ENCODE measurements at places on chromosomes 5 and 9.
A peak's percentile ranks its signal among the peaks of the same experiment; 100 is the strongest.

GRCh38 chr5:142164315-142164714 is 55.7 kb downstream of the NDFIP1 start:
- DNase-seq: no peak

GRCh38 chr5:61407706-61408270 is 75.7 kb downstream of the ZSWIM6 start:
- DNase-seq: no peak

DNA sequence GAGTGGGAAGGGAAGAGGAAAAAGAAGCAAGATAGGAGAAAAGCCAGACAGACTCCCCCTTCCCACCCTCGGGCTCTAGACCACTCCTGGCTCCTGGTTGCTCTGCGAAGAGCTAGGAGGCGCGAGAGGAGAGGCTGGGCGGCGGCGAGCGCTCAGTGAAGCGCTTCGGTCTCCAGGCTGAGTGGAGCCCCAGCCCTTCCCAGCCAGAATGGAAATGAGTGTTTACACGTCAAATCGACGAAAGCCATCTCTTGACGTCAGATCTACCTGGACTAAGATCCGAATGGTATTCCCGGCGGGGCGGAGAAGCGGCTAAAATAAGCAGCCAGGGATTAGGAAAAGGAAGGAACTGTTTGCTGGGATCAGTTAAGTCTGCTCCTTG is at the start of gene PCSK1:
PCSK1 (minus strand) TSS at position 183 of the 382 bp plus-strand sequence. CDS start 206 bp downstream, outside the sequence.
- DNase-seq: peak; percentile 15

GRCh38 chr5:39542511-39543285 is 117.9 kb upstream of the DAB2 start:
- DNase-seq: no peak

GRCh38 chr9:90808398-90808797 is 6.8 kb downstream of the SYK start:
- no peak for DNase-seq

GRCh38 chr5:60943624-60944023 is 1.2 kb downstream of the ERCC8 start:
- DNase-seq: no peak

DNA sequence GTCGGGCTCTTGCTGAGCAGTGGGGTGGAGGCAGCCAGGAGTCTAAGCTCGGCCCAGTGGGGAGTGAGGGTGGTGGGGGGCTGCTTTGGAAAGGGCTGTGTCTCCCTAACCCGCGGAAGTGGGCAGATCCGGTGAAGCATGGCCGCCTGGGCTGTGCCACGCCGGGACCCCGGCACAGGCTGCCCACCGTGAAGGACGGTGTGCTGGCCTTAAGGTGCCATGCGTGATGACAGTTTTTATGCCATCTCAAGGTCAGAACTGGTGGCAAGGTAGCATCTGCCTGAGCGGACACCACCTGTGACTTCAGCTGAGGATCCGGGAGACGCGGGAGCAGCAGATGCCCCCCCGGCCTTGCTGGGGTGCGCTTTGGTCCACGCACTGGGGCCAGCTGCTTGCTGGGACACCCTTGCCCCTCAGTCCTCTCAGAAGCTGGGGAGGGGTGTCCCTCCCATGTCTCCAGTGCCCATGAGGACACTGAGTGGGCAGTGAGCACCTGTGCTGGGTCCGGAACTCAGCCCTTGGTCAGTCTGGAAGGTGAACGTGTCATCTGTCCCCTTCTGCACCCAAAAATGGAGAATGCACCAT is 53.9 kb downstream of the AHRR start:
- DNase-seq: no peak

DNA sequence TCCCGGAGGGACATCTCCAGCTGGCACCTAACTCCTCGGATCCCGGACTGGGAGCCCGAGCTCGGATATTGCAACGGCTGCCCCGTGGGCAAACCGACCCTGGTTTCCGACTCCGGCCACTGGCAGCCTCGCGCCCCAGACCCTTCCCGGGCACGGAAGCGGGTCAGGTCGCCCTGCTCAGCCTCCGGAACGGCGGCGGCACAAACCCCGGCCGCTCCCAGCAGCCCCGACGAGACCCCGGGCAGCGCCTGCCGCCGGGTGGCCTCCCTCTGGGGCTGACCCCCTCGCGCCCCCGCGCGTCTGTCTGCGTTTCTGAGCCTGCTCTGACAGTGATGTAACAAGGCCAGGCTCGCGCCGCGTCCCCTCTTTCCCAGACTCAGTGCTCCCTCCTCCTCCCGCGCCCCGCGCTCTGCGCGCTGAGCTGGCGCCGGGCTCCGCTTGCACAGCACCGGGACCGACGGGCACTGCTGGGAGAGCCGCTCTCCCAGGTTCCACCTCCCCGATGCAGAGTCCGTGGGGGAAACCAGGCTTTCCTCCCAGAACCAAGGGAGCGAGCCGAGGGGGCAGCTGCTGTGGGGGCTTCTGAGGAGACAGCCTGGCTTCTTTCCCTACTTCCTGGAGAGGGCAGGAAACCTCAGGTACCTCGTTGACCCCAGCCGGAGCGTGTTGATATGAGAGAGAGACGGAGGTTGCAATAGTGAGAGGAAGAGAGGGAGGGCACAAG is at the start of gene TMEM215:
TMEM215 (plus strand) TSS at position 373 of the 724 bp plus-strand sequence. CDS start 644 bp downstream, outside the sequence.
- DNase-seq: peak; percentile 61

DNA sequence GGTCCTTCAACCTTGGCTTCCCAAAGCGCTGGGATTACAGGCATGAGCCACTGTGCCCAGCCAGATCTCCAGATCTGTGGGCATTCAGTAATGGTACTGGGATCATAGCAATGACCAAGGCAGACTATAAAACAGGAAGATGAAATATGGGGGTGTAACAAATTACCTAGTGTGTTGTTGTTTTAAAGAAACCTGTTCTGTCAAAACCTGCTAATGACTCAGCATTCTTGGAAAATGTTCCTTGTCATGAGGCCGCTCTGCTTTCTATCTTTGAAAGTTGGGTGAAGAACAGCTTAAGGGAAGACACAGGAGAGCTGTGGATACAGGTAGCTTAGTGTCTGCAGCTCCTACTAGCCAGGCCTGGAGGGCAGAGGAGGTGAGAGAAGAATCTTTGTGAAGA is 19.4 kb downstream of the TARS1 start:
- no peak for DNase-seq

- no peak for DNase-seq
Observed at GRCh38 chr9:99361817-99362216, 139.7 kb downstream of the SEC61B start.

DNA sequence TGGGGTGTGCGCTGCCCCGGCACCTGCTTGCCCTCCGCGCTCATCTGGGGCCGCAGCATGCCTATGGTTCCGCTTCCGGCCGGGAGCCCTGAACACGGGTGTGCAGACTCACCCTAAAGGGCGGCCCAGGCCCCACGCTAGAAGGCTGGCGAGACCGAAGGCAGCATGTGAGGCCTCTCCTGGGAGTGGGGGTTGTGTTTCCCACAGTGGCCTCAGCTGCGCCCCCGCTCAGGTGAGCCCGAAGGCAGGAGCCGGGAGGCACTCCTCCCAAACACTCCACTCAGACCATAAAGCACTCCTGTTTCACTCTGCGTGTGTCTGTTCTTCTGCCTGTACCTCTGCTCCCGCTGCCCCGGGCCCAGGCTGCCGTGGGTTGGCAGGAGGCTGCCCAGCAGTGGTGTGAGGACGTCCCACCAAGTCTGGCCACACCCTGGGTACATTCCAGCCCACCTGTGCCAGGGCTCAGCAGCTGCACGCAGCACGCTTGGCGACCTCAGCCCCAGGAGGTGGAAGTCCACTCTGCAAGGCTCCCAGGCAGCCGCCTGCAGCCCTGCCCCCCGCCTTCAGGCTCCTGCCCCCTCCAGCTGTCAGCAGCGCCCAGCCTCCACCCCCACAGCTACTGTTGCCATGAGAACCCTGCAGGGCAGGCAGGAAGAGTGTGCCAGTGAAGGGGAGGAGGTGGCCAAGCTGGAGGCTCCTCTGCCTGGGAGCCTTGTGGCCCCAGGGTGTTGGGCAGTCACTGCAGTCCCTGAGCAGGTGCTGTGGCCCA is 1.2 kb upstream of the AJM1 start:
- no peak for DNase-seq

DNA sequence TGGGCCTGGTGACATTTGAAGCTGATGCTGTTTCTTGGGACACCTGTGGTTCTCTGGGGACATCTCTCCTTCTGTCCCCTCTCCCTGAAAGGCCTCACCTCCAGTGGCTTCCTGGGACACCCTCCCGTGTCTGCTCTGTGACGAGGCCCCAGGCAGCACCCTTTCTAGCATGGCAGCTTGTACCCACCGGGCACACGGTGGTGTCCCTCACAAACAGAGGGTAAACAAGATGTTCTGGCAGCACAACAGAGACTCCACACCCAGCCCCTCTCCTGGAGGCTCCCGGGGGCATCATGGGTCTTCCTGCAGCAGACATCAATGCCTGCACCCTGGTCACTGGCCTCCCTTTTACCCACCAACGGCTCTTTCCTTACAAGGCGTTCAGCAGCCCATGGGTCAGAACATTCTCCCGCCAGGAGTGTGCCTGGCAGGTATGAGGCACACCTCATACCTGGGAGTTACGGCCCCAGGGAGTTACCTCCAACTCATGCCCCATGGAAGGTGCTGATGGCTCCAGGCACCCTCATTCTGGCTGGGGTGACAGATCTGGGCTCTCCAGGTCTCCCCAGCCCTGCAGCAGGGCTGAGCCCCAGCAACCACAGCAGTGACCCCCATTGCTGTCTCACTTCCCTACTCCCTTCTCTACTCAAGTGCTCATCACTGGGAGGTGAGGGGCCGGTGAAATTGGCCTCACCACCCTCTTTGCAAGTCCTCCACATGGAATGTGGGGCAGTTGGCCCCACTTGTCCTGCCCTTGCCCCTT is 51.1 kb downstream of the BARX1 start:
- DNase-seq: no peak

GRCh38 chr9:69333716-69334115 is 8.7 kb downstream of the ENTREP1 start:
- no peak for DNase-seq

DNA sequence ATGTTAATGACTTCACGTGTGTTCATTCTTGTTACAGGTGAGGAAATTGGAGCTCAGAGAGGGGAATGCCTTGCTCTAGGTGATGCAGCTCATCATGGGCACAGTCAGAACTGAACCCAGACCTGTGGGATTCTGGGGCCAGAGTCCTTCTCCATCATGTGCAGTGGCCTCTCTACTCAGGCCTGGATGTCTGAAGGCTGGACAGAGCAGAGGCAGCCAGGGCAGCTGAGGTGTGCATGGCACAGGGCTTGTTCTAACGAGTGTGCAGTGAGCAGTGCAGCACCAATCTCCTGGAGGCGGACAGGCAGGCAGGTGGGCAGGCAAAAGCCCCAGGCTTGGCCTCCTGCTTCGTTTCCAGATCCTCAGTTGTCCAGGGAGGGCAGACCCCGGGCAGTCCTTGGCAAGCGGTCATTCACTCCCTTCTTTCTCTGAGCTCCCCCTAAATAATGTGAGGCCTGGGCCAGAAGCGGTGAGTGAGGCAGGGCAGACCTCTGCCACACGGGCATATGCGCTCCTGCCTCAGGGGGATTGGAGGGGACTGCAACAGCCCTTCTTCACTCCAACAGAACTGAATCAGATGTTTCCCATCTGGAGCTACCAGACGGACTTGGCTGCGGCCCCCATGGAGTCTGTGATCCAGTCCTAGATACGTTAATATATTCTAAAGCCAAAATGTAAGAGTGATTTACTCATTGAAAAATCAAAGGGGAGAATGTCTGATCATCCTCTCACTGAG is 68.7 kb upstream of the FSTL4 start:
- DNase-seq: no peak

Data from endothelial cell (in vitro differentiated cells).